ENCODE measurements at places on chromosomes 3 and 15.

DNA sequence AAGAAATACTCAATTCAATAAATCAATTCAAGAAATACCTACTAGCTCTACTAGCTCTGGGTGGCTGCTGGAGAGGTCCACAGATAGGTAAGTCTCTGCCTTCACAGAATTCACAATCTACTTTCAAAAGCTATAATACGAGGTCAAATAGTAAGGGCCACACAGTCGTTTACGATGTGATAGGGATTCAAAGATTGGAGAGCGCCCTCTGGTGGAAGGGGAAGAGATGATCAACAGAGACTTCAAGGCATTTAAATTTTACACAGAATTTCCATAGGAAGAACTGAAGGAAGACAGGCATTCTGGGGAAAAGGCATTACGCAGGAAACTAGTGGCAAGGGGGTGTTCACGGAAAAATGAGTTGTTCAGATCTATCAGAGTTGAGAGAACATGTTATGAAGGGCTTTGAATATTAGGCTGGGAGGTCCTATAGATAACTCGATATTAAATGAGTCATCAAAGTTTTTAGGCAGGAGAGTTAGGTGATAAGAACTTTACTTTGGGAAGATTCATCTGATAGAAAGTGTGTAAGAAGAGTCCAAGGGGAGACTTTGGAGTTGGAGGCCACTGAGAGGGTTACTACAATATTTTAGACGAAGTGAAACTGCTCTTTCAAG is 128.8 kb downstream of the FRMD5 start:
- DNase-seq = peak; percentile 75

DNA sequence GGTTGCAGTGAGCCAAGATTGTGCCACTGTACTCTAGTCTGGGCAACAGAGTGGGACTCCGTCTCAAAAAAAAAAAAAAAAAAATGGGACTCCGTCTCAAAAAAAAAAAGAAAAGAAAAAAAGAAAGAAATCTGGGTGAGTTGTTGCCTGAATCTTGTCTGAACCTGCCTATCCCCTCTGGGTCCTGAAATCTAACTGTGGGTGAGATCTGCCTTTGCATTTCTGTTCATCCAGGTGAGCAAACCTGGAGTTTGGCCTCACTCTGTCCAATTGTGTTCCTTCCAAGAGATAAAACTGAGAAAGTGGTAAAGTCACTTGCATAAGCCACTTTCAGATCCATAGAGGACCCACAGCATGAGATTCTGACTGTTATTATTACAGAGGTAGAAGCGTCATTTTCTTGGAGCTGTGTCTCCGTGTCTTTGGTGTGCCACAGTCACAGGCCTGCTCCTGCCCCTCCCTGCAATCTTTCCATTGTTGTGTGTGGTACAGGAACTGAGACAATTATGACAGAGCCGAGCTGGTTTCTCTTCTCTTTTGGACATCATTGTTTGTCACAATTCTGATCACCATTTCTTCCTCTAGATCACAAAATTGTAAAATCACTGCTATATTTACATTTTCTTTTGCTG is 235.9 kb downstream of the LPP start:
- DNase-seq = peak; percentile 22

GRCh38 chr3:29977360-29977759 is 629.0 kb upstream of the TGFBR2 start:
- DNase-seq = no peak

GRCh38 chr3:181757694-181758306 is 46.1 kb downstream of the SOX2 start:
- DNase-seq = no peak

- no peak for DNase-seq
Measured at GRCh38 chr15:92808598-92809063, 91.5 kb upstream of the CHD2 start.

GRCh38 chr3:116083683-116084082 is 361.6 kb downstream of the LSAMP start:
- no peak for DNase-seq

DNA sequence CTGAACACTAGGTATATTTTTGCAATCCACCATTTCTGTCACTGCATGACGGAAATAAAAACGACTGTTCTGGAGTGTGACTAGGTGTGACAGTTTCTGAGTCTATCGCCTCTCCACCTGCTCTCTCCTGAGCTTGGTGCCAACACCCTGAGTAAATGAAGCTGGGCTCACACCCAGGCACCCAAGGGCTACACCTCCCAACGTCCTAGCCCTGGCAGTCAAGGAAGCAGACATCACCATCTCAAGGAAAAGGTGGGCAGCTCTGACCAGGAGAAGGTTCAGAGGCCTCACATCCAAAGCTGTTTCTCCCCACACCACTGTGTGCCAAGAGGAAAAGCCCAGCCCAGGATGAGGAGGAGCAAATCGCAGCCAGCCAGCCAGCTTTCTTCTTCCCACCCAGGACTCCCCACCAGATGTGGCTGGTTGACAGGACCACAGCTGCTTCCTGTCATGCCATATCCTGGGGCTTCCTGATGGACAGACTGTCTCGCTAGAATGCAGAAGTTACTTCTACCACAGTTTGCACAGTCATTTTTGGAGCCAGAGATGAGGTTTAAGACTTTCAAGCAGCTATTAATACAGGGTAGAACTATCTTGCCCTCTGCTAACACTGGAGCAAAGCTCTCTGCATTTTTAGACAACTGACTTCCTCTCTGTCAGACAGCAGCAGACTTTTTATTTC is 3.3 kb downstream of the SCAMP2 start:
- DNase-seq = peak; percentile 95

- no peak for DNase-seq
Measured at GRCh38 chr3:123774474-123774873, 109.7 kb downstream of the MYLK start.

DNA sequence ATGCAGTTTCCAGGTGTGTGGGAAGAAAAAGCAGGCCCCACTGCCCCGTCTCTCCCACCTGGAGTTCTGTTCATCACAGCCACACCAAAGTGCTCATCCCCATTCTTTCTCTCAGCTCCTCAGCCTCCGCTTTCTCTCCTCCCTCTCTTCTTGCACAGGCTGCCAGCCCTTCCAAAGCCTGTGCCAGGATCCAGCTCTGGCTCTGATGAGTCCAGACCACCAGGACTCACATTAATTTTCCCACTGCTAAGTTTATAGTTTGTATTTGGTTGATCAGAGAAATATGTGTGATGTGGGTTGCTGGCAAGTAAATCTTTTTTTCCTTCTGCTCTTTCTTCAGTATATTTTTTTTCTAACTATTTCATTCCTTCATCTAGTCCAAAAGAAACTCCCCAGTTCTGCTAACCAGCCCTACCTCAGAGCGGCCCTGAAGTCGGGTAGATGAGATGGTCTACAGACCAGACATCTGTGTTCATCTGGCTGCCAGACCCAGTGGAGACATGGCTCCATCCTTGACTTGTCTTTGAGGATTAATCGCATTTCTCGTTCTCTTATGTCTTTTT is 49.8 kb downstream of the BOC start:
- no peak for DNase-seq

GRCh38 chr15:96870580-96870979 is 540.1 kb downstream of the NR2F2 start:
- DNase-seq = no peak

- DNase-seq = no peak
Measured at GRCh38 chr15:75680007-75680789, 32.5 kb downstream of the CSPG4 start.

DNA sequence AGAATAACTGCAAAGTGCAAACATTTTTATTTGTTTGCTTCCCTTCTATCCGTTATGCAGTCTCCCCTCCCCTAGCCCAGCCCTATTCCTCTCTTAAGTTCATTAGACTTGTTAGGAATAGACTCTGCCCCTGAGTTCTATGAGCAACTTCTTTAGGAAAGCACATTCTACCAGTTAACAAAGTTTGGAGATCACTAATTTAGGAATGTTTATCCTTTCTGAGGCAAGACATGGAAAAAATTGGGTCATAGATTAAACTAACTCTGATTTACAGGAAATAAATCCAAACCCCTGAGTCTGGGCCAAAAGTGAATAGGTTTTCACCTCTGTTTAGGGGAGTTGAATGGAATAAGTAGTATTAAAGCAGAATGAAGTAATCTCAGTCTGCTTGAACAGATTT is 34.4 kb downstream of the C3orf80 start:
- no peak for DNase-seq

DNA sequence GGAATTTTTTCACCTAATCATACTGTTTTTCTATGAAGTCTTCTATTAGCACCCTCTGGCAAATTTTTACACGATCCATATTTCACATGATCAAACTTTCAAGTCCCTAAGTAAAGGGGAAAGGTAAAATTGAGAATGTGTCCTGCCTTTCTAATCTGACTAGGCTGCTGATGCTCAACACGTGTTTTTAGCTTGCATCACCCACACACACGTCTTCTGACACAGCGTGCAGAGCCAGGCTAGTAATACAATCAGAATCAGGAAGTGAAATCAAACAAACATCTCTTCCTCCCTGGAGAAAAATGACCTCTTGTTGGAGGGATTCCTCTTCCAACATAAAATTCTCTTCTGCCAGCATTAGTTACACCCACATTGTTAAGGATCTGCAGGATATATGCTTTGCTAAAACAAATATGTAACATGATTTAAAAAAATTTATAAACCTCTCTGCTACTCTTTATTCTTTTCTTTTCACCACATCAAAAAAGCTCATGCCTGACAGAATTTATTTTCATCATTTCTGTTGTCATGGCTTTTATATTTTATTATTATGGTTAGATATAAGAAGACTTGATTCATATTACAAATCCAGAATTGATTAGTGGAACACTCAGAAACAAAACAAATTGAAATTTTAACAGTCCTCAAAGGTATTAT is 122.4 kb downstream of the RAP2B start:
- peak; percentile 75 for DNase-seq

DNA sequence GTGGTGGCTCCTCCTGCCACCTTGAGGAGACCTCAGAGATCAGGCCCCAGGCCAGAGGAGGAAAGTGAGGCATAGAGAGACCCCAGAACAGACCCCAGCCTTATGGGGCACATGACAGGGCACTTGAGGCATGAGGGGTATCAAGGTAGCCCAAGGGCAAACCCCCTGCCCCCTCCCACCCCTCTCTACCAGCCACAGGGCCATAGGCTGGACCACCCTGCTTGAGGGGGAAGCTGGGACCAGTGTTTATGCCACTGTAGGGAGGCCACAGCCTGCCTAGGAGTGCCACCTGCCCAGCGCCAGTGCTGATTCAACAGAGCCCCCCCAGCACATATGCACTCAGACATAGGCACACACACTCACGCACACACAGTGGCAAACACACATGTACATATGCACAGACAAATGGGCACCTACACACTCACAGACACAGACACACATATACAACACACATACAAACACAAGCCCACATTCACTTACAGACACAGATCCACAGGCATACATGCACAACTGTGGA is 10.3 kb downstream of the MYL3 start:
- no peak for DNase-seq

GRCh38 chr15:39243396-39243795 is 337.5 kb upstream of the THBS1 start:
- DNase-seq = no peak

GRCh38 chr15:40360015-40360414 is 2.0 kb downstream of the DISP2 start:
- DNase-seq = no peak

GRCh38 chr3:65436580-65436979 is 602.1 kb downstream of the MAGI1 start:
- peak; percentile 2 for DNase-seq

- DNase-seq = no peak
Measured at GRCh38 chr3:71250026-71250425, 333.5 kb downstream of the FOXP1 start.

DNA sequence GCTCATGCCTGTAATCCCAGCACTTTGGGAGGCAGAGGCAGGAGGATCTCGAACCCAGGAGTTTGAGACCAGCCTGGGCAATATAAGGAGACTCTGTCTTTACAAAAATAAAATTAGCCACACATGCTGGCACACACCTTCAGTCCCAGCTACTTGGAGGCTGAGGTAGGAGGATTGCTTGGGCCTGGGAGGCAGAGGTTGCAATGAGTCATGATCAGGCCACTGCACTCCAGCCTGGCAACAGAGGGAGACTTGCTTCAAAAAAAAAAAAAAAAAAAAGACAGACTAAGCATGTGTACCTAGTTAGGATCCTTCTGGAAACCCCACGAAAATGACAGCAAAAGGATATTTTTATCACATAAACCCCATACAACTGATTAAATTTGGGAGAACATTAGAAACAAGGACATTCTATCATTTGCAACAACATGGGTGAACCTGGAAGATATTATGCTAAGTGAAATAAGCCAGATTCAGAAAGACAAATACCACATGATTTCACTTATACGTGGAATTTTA is 44.9 kb downstream of the METTL6 start:
- no peak for DNase-seq
